Activated CD4-positive, CD25-positive, alpha-beta regulatory T cell treated with anti-CD3 and anti-CD28 coated beads, Interleukin-2, amount 50 U/mL, for 16 hours (primary cell): ENCODE measurements at places on chromosomes 16 and 17.

GRCh38 chr16:50308237-50308965, 42.0 kb downstream of the ADCY7 start:
- no peak for DNase-seq

DNA sequence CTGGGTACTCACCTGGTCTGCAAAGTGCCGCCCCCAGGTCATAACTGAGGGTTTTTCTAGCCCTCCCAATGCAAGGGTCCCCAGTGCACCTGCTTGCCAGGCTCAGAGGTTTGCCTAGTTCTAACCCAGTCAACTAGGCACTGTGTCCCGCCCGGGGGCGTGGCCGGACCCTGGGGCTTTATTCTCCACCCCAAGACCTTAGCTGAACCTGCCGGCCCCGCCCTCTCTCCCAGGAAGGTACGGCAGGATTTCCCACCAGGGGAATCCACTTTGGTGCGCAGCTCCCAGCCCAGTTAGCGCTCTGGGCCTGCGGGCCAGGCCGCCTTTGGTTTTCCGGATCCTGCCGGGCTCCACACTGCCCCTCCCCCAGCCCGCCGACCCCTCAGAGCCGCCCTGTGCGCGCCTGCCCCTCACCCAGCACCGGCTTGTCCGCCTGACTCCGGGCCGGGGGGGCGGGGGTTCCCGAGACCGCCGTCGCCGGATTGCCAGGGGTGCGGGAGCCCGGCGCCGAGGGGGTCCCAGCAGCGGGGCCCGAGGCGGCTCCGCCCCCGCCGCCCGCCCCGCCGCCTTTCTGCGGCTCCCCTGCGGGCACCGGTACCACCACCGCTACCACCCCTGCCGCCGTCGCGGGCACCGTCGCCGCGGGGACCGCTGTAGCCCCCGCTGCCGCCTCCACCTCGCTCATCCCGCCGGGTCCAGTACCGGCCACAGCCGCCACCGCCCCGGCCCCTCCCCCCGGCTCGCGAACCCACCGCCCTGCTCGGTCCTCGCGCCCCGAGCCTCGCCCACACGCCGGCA, 424 bp downstream of the YBX2 start:
- no peak for DNase-seq

GRCh38 chr16:23950898-23951297, 115.1 kb downstream of the PRKCB start:
- no peak for DNase-seq

GRCh38 chr16:13962232-13962631, 42.3 kb downstream of the ERCC4 start:
- DNase-seq = no peak

GRCh38 chr17:36768394-36768793, 167.0 kb downstream of the MRM1 start:
- no peak for DNase-seq

DNA sequence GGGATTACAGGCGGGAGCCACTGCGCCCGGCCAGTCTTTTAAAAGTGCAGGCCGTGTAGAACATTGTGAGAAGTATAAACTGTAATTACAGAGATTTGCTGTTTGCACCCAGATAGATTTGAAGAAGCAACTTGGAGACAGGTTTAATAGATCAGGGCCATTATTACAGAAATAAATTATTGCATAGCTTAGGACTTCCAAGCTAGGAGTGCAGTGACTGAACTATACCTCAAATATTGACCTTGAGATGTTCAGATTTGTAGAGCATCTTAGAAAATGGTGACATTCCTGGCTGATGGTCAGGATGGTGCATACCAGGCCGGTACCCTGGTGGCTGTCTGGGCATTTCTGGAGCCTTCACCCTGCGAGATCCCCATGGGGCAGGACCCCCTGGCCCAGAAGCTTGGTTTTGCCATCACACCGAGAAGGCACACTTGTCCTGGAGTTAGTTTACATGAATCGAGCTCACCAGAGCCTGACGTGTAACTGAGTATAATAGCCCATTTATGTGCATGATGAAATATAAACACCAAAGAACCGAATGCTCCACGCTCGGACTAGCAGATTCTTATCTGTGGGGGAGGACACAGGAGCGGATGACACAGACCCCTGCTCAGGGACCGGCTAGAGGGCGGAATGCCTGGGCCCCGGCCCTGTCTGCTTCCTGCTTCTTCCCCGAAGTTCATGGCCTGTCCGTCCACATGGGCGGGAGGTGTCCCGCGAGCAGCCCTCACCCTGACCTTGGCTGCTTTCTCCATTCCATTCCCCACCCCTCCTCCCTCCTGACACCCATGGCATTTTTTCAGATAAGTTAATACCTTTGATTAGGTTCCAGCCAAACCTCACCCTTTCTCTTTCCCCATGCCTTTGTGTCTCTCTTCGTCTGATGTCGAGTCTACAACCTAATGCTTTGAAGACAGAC, 32.1 kb downstream of the CCDC40 start:
- no peak for DNase-seq

DNA sequence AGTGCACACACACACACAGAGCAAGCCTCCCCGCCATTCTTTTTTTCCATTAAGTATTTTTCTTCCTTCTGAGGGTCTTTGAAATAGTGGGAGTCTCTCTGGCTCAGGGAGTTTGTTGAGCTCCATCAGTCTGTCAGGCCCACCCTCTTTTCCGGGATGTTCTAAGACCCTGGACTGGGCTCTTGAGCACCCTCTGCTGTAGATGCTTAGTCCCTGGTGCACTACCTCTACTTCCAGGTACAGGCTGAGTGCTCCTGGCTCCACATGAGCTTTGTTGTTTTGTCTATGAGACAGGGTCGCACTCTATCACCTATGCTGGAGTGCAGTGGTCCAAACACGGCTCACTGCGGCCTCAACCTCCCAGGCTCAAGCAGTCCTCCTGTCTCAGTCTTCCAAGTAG, 20.7 kb downstream of the LIMD2 start:
- no peak for DNase-seq

GRCh38 chr17:34045990-34046389, 209.1 kb upstream of the CCL2 start:
- no peak for DNase-seq

- DNase-seq = no peak
Observed at GRCh38 chr17:74935585-74936469, at the start of gene OTOP3. TSS of gene OTOP3 (plus strand) at chr17:74935898. CDS start at chr17:74935922, 24 bp downstream.

GRCh38 chr16:53892155-53892554, 188.2 kb downstream of the FTO start:
- no peak for DNase-seq

GRCh38 chr17:2416010-2416734, 15.3 kb upstream of the MNT start:
- DNase-seq = peak; percentile 80

DNA sequence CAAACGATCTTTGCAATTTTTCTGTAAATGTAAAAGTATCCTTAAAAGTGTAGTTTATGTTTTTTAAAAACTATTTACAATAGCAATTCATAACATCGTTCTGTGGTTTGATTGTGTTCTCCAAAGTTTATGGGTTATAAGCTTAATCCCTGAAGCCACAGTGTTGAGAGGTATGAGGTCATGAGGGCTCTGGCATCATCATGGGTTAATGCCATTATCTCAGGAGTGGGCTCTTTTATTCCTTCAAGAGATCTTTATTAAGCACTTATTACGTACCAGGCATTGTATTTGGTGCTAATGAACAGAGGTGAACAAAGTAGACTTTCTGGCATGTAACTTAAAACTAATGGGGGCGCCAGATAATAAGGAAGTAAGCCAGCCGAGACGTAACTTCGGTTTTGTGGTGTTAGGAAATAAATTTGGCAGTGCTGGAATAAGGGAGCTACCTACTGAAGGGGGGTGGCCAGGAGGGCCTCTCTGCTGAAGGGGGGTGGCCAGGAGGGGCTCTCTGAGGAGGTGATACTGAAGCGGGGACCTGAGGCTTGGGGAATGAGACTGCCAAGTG, 158.1 kb downstream of the VPS53 start:
- DNase-seq = no peak

- no peak for DNase-seq
Observed at GRCh38 chr17:39069114-39069756, 82.2 kb downstream of the PLXDC1 start.

DNA sequence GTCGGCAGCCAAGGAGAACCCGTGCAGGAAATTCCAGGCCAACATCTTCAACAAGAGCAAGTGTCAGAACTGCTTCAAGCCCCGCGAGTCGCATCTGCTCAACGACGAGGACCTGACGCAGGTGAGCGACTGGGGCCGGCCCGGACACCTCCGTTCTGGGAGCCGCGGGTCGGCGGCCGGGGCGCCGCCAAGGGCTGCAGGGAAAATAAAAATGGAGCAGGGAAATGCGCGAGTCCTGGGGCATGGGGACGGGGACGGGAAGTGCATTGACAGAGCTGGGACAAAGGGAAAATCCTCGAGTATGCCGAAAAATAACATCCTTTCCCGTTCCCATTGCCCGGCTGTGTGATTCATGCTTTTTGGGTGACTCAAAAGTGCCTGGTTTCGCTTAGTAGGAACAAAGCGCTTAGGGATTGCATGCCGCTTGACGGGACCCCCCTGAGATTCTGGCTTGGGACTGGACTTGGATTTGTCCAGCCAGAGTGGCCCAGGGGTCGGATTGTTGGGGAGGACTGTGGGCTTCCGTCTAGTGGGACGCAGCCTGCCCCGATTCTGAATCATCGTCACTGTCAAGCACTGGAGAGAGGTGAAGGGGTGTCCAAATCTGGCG, 699 bp downstream of the MPRIP start:
- DNase-seq = no peak

GRCh38 chr17:42530952-42531454, 5.0 kb upstream of the NAGLU start:
- DNase-seq = no peak

DNA sequence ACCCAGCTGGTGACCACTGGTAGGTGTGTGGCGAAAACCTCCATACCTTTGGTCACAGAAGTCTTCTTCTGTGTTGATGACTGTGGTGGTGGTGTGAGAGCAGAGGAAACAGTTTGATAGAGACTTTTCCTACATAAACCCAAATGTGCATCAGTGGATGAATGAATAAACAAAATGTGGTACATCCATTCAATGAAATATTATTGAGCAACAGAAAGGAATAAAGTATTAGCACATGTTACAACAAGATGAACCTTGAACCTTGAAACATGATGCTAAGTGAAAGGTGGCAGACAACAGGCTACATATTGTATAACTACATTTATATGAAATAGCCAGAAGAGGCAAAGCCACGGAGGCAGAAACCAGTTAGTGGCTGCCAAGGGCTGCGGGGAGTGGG, 15.2 kb downstream of the CDK5R1 start:
- DNase-seq = no peak

DNA sequence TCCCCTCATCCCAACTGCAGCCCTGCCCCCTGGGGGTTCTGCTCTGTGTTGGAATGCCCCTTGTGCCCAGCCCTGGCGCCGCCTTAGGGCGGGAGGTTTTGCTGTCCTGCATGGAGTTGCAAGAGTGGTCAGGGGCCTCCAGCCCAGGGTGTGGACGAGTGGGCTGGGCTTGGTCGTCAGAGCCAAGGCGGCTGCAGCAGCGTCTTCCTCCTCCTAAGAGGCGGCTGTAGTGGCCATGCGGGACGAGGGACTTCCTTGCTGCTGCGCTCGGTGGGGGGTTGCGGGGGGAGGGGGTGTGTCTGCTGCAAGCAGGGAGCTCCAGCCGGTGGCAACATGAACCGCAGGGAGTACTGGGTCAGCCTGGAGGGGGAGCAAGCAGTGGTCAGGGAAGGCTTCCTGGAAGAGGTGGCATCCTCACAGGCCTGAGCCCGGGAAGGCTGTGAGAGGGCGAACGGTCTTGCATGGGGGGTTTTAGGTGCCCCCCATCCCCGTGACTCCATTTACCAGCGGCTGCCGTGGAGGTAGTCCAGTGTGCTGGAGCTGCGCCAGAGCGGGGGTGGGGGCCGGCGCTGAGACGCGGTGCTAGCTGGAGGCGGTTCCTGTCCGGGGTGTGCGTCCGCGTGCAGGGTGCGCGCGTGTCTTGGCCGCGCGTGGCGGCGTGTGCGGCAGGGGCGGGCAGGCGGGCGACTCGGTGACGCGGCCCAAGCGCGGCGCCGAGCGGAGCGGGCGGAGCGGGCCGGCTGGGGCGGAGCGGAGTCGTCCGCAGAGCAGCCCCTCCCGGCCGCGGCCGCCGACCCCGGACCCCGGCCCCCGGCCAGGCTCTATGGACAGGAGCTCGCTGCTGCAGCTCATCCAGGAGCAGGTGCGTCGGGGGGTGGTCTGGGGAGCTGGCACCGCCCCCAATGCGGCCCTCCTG, at the start of gene RHBDL1:
Gene RHBDL1 (plus strand): TSS at position 704 of the 916 bp plus-strand sequence. CDS start 120 bp downstream, at position 824.
- DNase-seq = no peak

GRCh38 chr16:49782405-49782804, 73.5 kb downstream of the ZNF423 start:
- DNase-seq = no peak

GRCh38 chr16:13959626-13960025, 39.7 kb downstream of the ERCC4 start:
- no peak for DNase-seq

DNA sequence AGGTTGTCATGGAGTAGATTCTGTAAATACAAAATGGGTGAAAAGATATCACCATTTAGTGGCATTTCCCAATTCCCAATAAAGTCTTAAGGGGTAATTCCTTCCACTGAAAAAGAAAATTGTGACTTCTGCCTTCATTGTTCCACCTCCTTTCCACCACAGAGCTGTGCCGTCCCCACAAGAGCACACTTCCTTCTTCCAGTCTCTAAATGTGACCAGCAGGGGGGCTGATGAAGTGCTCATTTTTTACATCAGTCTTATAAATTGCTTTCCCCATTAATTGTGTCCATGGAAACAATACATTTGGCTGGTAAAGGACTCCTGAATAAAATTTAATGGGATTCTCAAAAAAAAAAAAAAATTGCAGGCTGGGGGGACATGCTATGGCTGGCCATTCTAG, 260.8 kb upstream of the PSMD7 start:
- DNase-seq = no peak

DNA sequence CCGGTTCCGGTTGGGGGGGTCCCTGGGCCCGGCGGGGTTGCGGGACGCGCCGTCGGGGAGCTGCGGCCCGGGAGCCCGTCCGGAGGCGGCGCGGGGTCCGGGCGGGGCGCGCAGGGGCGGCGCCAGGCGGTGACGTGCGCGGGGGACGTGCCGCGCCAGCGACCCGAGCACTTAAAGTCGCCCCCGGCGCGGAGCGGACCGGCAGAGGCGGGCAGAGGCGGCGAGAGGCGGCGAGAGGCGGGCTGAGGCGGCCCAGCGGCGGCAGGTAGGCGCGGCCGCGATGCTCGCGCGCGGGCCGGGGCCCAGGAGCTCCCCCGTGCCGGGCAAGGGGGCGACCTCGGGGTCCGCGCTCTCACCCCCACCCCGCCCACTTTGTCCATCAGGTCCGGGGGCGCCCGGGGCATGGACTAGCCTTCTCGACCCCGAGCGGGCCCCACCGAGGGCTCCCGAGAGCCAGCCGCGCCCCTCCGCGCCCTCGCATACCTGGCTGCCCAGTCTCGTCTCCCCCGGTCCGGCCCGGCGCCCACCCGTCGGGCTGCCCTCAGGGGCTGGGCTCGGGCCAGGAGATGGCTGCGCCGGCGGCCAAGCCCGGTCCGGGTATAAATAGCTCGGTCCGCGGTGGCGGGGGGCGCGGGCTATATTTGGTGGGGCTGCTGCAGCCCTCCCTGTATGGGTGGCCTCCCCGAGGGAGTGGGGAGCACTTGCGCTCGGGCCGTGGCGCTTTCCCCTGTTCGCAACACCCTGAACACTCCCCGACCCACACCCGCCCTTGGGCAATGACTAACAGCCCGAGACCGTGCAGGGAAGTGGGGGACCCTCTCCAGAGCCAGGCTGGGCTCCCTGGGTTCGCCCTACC, at the start of gene SLC16A3:
Gene SLC16A3 (plus strand): TSS at position 201 of the 856 bp plus-strand sequence. CDS start 6,967 bp downstream, outside the sequence.
- no peak for DNase-seq

GRCh38 chr16:27723711-27724481, 174.0 kb downstream of the KATNIP start:
- no peak for DNase-seq

- no peak for DNase-seq
Observed at GRCh38 chr16:65534121-65534528, 412.3 kb upstream of the CDH11 start.
